GM12878 (cell line): ENCODE measurements at places on chromosomes 11 and 22.
A peak's percentile ranks its signal among the peaks of the same experiment; 100 is the strongest.

DNA sequence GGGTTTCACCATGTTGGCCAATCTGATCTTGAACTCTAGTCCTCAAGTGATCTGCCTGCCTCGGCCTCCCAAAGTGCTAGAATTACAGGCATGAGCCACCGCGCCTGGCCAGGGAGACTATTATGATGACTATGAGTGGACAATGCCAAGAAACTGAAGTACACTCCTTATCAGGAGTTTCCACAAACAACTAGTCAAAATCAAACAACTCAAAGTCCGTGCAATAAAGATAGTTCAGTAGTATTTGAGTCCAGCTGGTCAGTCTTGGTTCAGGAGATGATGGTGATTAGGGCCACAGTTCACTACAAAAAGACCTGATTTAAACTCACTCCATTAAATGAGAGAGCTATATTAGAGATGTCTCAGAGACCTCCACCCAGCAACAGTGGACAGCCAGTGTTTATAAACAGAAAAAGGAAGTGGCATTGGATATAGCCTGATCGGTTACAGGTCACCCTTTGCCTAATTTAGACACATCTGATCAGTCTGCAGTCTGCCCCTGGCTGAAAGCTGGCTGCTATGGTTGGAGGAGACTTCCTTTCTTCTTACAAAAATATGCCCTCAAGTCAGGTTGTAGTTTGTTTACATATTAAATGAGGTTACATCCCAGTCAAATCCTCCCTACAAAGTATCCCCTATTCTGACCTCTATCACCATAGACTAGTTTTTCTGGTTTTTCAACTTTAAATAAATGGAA lies 17.0 kb downstream of the CD3E start:
- H3K27ac ChIP-seq, result no peak overlapping the region
- no peak overlapping the region for H3K4me3 ChIP-seq
- H3K4me1 ChIP-seq, result peaks cover 24% of the 10 kb centered on the region
- no peaks in the 10 kb centered on the region for H3K36me3 ChIP-seq
- no peak for DNase-seq
- H3K27me3 ChIP-seq, result no peaks in the 10 kb centered on the region

DNA sequence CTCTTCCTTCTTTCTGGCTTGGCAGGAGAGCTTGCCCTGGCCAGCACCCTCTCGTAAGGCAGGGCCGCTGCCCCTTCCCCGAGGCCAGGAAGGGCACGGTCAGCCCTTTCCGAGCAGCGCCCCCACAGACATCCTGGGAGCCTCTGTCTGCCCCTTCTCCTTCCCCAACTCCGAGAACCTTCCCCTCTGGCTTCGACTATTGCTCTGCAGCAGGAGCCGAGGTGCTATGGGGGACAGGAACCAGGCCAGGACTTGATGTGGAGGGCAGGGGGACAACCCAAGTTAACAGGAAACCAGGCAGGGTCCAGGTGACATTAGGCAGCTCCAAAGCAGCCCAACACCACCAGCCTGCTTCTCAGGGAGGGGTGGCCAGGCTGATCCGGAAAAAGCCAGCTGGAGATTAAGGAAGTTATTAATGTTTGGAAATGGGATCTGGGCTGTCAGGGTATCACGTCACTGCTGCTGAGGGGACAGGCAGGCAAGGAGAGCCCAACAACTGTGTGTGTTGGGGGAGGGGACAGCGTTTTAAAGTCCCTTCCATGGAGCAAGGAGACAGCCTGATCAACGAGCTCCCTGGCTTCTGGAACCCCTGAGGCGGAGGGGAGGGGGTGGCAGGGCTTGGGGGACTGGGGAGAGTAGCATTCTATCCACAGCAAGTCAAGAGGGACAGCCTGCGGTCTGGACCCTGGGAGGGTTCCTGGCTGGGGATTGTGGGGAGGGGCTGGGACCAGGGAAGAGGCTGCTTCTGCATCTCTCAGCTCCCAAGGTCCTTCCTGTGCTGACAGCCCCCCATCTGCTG lies 27.3 kb downstream of the SYT7 start:
- DNase-seq, result no peak
- no peak overlapping the region for H3K4me3 ChIP-seq
- H3K4me1 ChIP-seq, result no peaks in the 10 kb centered on the region
- peaks cover 6% of the 10 kb centered on the region for H3K27me3 ChIP-seq
- H3K36me3 ChIP-seq, result no peaks in the 10 kb centered on the region

DNA sequence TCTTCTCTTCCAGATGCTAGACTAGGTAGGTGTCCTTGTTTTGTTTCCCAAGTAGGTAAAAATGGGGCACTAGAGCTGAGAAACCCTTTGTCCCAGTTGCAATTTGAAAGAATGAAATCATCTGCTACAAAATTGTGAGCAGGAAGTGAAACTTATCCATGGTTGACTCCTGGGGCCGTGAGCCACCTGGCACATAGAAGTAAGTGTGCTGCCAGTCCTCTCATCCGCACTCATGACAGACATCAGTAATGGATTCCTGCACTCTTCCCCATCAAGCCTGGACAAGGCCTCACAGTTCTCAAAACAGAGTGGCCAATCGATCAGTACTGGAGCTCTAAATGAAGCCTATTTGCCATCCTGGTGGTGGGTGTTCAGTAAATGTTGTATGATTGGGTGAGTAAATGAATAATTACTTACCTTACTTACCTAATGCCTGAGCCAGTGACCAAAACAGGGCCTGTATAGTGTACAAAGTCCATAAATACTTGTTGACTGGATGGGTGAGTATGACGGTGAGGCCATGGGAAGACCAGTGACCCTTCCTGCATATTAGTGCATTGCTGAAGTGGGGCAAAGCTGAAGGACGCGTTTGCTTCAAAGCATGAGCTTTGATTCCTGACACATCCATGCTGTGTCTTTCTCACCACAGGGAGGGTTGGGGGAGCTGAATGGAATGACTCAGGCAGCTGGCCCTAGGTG lies 68.9 kb upstream of the HEPHL1 start:
- no peak for DNase-seq
- no peaks in the 10 kb centered on the region for H3K27me3 ChIP-seq
- H3K4me1 ChIP-seq, result no peaks in the 10 kb centered on the region
- H3K4me3 ChIP-seq, result no peak overlapping the region

DNA sequence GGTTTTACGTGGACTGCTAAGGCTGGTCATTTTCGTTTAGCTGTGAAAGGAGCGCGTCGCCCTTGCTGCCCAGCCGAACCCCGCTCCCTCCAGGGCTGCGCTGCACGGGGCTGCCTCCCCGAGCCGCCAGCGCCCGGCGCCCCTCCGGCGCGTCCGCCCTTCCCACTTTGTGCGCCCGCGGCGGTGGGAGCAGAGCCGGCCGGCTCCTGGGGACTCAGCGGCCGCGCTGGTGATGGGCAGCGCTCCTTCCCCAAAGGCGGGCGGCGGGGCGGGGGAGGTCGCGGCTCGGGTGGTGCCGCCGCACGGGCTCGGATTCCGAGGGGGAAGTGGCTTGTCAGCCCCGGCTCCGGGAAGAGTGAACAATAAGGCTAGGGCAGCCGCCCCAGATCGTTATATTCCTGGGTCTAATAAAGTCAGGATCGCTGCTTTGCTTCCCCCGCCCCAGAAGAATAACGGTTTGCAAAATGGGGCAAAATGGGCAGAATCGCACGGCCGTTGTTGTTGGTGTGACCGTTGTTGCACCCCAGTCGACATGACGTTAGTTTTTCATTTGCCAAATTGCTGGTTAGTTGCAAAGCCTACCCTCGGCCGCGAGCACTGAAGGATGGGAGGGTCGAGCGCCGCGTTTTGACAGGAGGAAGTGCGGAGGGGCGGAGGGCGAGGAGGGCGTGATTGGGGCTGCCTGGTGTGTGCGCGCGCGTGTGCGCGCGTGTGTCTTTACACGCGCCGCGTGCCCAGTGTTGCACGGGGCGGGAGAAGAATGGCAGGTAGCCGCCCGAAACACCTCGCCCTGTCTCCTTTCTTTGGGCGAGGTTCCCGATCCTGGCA lies 745 bp downstream of the NCAM1 start:
- no peak for DNase-seq
- peaks cover 4% of the 10 kb centered on the region for H3K27me3 ChIP-seq
- H3K36me3 ChIP-seq, result no peaks in the 10 kb centered on the region
- no peaks in the 10 kb centered on the region for H3K4me1 ChIP-seq
- H3K4me3 ChIP-seq, result no peak overlapping the region
- H3K27ac ChIP-seq, result no peak overlapping the region

DNA sequence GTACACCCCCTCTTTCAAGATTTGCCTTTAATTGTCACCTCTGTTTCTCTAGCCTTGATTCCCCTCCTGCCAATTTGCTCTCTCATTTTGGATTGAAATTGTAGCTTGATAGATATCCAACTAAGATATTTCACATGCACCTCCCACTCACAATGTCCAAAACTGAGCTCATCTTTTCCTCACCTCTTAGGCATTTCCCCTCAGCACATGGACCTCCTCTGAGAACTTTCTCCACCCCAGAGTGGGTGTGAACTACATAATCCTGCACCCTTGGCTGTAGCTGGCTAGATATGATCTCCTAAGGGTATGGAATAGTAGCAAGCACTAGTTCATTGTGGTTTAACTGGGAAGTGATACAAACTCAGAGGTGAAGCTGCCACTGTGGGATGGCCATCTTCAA lies 91.5 kb upstream of the SESN3 start:
- H3K4me3 ChIP-seq, result no peak overlapping the region
- DNase-seq, result no peak
- no peak overlapping the region for H3K27ac ChIP-seq
- no peaks in the 10 kb centered on the region for H3K27me3 ChIP-seq

DNA sequence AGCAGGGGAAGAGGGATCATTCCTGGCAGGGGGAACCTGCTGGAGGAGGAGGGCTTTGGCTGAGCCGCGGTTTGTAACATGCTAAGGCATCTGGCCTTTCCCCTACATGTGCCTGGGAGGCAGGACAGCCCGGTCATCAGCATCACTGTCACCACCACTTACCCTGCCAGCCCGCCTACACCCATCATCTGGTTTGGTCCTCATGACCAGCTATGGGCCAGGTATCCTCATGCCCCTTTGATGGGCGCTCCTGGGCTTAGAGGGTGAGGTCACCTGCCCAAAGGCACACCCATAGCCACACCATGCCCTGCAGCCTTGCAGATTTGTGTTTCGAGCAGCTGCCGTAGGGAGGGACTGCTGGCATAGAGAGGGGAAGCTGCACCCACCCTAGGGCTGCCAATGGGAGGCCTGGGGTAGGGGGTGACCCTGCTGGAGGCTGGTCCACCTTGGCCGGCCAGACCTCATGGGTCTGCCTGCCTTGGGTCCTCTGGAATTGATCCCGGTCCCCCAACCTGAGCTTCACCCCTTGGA lies 2.6 kb downstream of the MRGPRF start:
- DNase-seq, result no peak
- H3K4me3 ChIP-seq, result no peak overlapping the region
- H3K27me3 ChIP-seq, result peaks cover 6% of the 10 kb centered on the region

GRCh38 chr11:4704054-4704789 lies at the start of gene MMP26:
TSS of gene MMP26 (plus strand) at chr11:4704784.
- no peak within 1 kb of the TSS for H3K4me3 ChIP-seq
- no peaks in the 10 kb centered on the region for H3K27me3 ChIP-seq
- no peaks in the 10 kb centered on the region; the same call in none of the 2 replicates for H3K4me1 ChIP-seq

- peak overlapping the region; percentile 81; the same call in 1 of the 2 replicates for H3K4me3 ChIP-seq
- H3K27ac ChIP-seq, result peak overlapping the region; percentile 100
- H3K36me3 ChIP-seq, result no peaks in the 10 kb centered on the region
- H3K4me1 ChIP-seq, result no peaks in the 10 kb centered on the region; the same call in 1 of the 2 replicates
Observed at GRCh38 chr11:118792570-118793124, 1.7 kb upstream of the DDX6 start.

DNA sequence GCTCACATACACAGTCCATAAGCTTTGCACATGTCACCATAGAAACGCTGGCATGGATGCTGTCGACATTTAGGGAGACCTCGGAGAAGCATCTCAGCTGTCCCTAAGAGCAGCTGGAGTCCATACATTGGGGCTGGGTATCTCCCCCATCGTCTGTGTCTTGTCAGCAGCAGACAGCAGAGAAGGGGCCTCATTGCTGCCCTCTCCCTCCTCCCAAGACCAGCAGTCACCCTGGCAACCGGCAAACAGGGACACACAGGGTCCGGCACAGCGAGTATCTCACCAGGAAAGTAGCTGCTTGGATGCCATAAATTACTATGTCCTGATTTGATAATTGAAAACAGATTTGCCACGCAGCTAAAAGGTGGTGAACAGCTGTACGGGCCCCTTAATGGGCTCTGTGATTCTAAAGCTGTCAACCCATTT lies 84.4 kb downstream of the CD44 start:
- DNase-seq, result no peak
- H3K4me1 ChIP-seq, result no peaks in the 10 kb centered on the region
- no peaks in the 10 kb centered on the region for H3K27me3 ChIP-seq
- H3K27ac ChIP-seq, result no peak overlapping the region
- peaks cover 7% of the 10 kb centered on the region for H3K36me3 ChIP-seq

- no peaks in the 10 kb centered on the region for H3K36me3 ChIP-seq
- no peak for DNase-seq
- H3K4me1 ChIP-seq, result no peaks in the 10 kb centered on the region
- H3K27ac ChIP-seq, result no peak overlapping the region
Observed at GRCh38 chr22:26109686-26110315, 59.5 kb upstream of the SEZ6L start.

DNA sequence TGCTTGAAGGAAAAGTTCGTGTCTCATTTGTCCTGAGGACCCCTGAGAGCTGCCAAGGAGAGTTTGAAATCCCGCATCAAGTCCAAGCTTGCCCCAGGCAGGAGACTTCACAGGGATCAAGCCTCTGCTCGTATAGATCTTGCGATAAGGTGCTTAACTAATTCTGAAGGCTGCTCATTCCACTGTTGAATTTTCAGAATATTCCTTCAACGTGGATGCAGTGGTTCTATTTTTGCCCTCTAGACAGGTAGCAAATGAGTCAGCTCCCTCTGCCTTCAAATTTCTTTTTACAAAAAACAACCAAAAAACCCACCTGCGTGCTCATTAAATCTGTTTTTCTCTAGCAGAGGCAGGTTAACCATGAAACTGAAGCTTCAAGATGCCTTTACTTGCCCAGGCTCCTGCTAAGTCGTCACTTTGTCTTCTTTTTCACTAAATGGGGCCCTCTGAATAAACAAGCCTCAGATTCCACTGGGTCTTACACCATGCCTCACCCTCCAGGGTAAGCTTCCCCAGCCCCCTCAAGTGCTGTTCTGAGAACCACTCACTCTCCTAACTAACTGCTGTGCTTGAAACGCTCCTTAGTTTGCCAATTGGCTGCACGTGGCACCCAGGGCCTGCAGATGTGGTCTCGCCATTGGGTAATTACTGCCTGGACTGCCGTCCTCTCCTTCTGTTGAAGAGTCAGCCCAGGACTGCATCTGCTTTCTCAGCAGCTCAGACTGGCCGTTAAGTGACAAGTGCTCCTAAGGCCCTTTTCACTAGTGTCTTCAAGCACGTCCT lies 105.0 kb downstream of the TRPC6 start:
- no peak overlapping the region for H3K27ac ChIP-seq
- H3K36me3 ChIP-seq, result no peaks in the 10 kb centered on the region
- no peaks in the 10 kb centered on the region for H3K4me1 ChIP-seq
- no peaks in the 10 kb centered on the region for H3K27me3 ChIP-seq
- no peak for DNase-seq
- H3K4me3 ChIP-seq, result no peak overlapping the region

- no peak overlapping the region for H3K4me3 ChIP-seq
- H3K36me3 ChIP-seq, result no peaks in the 10 kb centered on the region
- DNase-seq, result no peak
Observed at GRCh38 chr11:92141725-92142124, 82.9 kb upstream of the FAT3 start.

- DNase-seq, result no peak
- no peaks in the 10 kb centered on the region for H3K4me1 ChIP-seq
- H3K27ac ChIP-seq, result no peak overlapping the region
- no peaks in the 10 kb centered on the region for H3K27me3 ChIP-seq
- H3K36me3 ChIP-seq, result no peaks in the 10 kb centered on the region; the same call in 1 of the 2 replicates
Observed at GRCh38 chr11:1532014-1532586, 40.0 kb downstream of the DUSP8 start.
